HCT116 (cell line): ENCODE measurements at places on chromosomes 1 and 21. TPM values are rescaled to one million over a fixed set of nuclear protein-coding genes. Genes with fewer than 3 reads are reported as not detected.

Gene TEX38
- 0.47 TPM for total RNA-seq

Gene TNFSF18
- 1.6 TPM for total RNA-seq

Gene SEMA6C
- 8.2 TPM for total RNA-seq

Gene PEX11B
- total RNA-seq, result 20.9 TPM

Gene PLEKHA6
- total RNA-seq, result 13.1 TPM

Gene SDHC
- 192 TPM for total RNA-seq

Gene CLEC20A
- total RNA-seq, result not detected

Gene FOXE3
- 0.20 TPM for total RNA-seq

Gene ANKRD34A
- total RNA-seq, result 1.1 TPM

Gene ATP6V0B
- 122 TPM for total RNA-seq

Gene WNT3A
- 3.7 TPM for total RNA-seq

Gene CAPN8
- 0.54 TPM for total RNA-seq

Gene PAPPA2
- total RNA-seq, result not detected

Gene NEK2
- total RNA-seq, result 50.2 TPM

Gene IL20
- total RNA-seq, result not detected

Gene AIRE
- total RNA-seq, result not detected

Gene FAM167B
- total RNA-seq, result 0.42 TPM

Gene HES5
- not detected for total RNA-seq

Gene AGTRAP
- total RNA-seq, result 49.0 TPM
